ENCODE measurements at places on chromosomes 11 and 22. TPM values are rescaled to one million over a fixed set of nuclear protein-coding genes. Genes with fewer than 3 reads are reported as not detected.

GRCh38 chr11:63619967-63620366 is 5.7 kb upstream of the PLAAT3 start:
- no peak for DNase-seq

- no peak for DNase-seq
Measured at GRCh38 chr11:103926990-103927389, 109.5 kb upstream of the DDI1 start.

- DNase-seq = no peak
Measured at GRCh38 chr11:119189393-119189792, 4.1 kb downstream of the NHERF4 start.

OR52I1 gene
- polyA plus RNA-seq = 0.09 TPM
